ENCODE measurements at places on chromosomes 4 and X.
A peak's percentile ranks its signal among the peaks of the same experiment; 100 is the strongest.

DNA sequence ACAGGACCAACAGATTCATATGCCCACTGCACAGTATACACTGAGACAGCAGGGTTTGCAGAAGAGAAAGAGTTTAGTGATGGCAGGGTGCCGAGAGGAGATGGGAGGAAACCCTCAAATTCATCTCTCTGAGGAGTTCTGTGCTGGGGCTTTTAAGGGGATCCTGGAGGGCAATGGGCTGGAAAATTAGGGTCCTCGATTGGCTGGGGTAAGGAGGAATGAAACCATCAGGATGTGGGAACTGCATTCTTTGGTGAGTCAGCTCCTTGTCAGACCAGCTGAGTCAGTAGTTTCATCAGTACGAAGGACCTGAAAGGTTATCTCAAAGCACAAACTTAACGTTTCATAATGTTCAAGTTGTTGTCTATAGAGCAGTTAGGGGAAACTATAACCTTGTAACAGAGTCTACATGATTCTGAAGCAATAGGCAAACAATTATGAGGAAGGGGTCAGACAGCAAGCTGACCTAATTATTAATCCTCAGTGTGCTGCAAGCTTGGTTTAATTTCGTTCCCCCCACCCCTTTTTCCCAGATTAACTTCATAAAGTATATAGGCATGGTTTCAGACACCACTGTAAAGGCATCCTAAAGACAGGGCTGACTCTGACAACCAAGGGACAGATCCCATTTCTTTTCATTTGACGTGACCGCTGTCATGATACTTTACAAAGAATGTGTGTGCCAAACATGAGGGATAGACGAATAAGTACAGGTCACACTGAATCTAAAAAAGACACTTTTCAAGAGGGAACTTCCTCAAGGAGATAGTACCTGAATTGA lies 1.5 kb upstream of the MSMO1 start:
- DNase-seq: peak; percentile 83

DNA sequence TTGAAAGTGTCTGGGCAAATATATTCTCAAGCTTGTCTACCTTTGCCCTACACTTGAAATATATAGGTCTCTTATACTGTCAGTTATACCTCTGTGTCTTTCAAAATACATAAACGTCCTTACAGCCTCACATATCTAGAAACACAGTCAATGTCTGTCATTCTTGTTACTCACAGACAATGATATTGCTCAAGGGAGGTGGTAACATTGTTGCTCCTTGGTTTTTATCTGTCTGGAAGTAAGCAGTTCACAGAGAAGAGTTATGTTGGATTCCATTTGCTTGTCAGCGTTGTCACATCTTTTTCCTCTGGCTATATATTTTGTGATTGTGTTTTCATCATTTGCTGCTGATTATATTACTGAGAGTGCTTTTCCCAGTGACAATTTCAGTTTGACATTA lies 1528.9 kb downstream of the PCDH7 start:
- no peak for DNase-seq

- DNase-seq: no peak
These were observed 19.3 kb downstream of the YIPF7 start for GRCh38 chr4:44632089-44632488.

GRCh38 chr4:189305500-189305899 lies 635.2 kb upstream of the FRG1 start:
- DNase-seq: no peak

GRCh38 chr4:153212736-153213135 lies 8.5 kb downstream of the TRIM2 start:
- peak; percentile 41 for DNase-seq

DNA sequence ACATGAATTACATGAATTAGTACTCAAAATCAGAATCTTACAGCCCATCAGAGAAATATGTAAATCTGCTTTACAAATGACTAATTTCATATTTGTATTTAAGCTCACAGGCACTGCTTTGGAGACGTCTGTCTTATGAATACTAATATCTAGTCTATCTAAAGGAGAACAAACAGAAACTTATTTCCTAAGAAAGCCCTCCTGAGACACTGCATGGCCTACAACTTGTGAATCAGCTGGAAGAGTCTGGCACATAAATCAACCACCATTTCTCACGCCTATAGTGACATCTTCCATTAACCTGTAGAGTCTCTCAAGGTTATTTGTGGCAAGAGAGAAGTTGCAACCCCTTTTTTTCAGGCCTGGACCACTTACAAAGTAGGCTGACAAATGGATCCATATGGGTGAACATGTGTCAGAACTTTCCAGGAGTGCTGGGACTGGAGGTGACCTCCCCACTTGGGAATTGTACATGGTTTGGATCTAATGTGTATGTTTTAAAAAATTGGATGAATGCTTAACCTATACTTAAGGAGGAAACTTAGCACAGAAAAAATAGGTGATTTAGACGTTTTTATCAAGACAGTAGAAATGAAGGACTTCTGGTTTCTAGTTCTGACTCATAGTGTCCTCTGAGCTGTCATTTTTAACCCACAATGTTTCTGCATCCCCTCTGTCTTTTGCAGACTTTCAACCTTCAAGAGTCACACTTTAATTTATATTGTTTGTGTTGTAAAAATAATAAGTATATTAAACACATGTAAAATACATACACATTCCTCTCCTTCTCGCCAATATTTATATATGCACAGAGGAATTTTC lies 83.2 kb upstream of the ARHGAP24 start:
- DNase-seq: peak; percentile 5

DNA sequence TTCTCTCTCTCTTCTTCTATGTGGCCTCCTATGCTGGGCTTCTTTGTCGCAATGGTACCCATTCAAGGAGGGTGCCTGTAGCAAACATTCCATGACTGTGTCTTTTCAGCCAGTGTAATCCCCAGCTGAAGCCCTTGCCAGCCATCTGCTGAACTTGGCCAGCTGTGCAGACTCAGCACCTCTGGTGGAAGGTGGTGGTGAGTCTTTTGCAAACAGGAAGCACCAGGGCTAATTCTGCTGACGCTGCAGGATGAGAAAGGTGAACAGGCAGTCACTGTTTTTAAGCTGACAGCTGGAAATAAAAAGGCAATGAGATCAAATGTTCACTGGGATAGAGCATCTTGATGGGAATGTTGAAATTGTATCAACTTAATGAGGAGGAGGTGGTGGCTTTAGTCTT lies 298.7 kb upstream of the CLNK start:
- no peak for DNase-seq

DNA sequence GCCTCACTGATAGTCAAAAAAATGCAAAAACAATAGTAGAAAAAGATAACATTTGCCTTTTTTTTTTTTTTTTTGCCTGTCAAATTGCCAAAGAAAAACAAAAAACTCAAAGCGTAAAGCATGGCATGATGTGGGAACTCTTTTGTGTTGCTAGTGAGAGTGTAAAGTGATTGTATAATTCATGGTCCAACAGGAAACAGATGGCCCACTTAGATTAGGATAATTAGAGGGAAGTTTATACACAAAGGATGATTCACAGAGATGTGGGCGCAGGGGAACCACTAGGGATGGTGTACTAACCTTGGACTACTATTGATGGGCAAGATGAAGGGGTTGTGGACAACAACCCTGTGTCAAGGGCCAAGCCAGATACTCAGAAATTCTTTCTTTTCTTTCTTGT lies 16.4 kb downstream of the MCUB start:
- DNase-seq: no peak

DNA sequence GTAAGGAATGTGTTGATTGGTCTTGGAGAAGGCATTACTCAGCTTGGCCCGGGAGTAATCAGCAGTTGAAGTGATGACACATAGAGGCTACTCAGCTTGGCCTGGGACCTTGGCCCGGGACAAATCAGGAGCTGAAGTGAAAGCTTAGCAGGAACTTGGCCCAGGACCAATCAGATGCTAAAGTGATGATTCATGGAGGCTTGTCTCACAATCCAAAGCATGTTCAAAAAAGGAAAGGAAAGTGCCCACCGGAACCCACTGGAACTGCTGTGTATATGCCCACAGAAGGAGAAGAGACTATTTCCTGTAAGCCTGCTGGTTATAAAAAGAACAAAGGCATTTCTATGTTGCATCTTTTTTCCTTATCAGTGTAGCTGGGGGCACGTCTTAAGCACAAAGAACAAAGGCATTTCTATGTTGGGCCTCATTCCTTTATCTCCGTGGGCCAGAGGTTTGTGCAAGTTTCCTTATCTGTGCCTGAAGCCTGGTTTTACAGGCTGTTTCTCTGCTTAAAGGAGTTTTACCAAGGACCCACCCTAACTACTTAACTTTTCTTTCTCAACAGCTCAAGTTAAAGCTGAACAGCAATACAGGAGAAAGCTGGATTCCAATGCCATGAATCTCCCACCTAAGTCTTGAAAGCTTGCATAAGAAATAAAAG lies 1176.7 kb downstream of the NLGN4X start:
- DNase-seq: peak; percentile 83

- DNase-seq: no peak
These were observed 34.1 kb downstream of the SORCS2 start for GRCh38 chr4:7226439-7226838.

DNA sequence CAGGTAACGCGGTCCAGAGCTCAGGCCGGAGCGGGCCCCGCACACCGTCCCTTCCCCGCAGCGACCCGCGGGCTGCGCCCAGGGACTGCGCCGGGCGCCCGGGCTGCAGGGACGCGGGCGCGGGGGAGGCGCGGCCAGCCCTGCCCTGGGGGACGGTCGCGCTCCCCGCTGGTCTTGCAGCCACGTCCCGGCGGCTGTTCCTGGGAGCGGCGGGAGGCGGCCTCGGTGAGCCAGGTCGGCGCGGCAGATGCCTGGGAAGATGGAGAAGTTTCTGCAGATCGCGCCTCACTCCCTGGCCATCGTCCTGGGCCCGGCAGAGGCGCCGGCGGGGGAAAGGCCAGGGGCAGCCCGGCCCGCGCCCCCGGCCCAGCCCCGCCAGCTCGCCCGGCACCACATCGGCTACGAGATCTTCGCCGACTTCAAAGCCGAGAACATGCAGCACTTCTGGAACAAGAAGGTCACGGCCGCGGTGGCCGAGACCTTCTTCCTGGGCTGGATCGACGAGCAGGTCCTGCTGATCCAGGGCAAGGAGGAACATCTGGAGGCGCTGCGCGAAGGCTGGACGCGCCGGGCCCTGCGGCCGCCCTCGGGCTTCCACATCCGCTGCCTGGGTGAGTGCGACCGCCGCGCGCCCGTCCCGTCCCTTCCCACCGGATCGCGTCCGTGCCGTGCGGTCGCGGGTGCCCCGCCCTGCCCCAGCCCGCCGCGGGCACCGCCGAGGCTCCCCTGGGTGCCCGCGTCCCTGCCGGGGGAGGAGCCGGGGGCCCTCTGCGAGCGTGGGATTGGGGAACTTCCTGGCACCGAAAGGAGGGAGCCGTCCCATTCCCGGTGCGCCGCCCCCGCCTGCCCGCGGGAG lies 107.4 kb upstream of the STOX2 start:
- peak; percentile 14 for DNase-seq

GRCh38 chrX:40855411-40855810 lies 120.1 kb upstream of the MED14 start:
- DNase-seq: peak; percentile 35

- DNase-seq: peak; percentile 57
These were observed 2.5 kb upstream of the PLP1 start for GRCh38 chrX:103774070-103774642.

- no peak for DNase-seq
These were observed 82.3 kb downstream of the SRPX start for GRCh38 chrX:38138157-38138891.

GRCh38 chr4:154421618-154422017 lies 70.0 kb downstream of the DCHS2 start:
- no peak for DNase-seq

- no peak for DNase-seq
These were observed 92.3 kb upstream of the PSAPL1 start for GRCh38 chr4:7526929-7527535.

DNA sequence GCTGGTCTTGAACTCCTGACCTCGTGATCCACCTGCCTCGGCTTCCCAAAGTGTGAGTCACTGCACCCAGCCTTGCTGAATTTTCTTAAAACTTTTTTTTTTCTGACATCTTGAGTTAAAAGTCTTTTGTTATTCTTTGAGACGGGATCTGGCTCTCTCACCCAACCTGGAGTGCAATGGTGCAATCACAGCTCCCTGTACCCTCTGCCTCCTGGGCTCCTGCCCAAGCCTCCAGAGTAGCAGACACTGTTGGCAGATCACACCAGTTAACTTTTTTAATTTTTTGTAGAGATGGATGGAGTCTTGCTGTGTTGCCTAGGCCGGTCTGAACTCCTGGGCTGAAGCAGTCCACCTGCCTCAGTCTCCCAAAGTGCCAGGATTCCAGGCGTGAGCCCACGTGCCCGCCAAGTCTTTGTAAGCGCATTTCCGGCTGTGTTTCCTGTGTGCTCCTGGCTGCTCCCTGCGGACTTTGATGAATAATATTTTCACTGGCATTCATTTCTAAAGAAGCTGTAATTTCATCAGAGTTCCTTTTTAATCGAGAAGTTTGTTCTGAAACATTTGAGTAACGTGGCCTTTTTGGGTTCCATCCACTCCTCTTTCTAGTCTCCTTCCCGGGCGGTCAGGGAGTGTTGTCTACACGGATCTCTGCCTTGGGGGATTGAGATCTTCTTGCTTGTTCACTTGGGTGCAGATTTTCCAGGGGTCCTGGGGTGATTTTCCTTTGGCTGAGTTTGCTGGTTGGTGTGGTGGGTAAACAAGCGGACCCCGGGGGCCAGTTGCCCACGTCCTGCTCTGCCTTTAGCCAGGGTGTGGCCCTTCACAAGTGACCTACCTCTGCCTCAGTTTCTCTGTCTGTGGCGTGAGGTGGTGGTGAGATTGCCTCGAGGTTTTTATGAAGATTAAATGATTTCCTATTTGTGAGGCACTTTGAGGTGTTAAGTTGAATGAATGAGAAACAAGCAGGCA lies 44.4 kb downstream of the PCGF3 start:
- peak; percentile 53 for DNase-seq

GRCh38 chr4:95004912-95005311 lies 247.2 kb downstream of the BMPR1B start:
- no peak for DNase-seq

- no peak for DNase-seq
These were observed 12.2 kb downstream of the MAMLD1 start for GRCh38 chrX:150375243-150375770.

DNA sequence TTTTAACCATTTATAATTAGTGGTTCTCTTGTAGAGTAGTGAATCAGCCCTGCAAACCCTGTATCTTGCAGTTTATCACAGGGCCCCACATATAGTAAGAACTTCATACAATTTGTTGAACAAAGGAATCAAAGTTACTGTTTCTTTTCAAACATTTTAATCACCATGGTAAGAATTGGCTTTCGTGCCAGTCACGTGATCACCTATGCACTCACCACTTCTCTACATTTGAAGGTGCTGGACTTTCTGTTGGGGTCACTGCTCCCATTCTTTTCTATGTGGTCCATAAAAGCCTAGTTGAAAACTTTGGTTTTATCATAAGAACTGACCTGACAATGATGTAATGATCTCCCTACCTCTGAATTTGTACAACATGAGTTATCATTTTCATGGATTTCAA lies 426.4 kb upstream of the CPEB2 start:
- DNase-seq: no peak

DNA sequence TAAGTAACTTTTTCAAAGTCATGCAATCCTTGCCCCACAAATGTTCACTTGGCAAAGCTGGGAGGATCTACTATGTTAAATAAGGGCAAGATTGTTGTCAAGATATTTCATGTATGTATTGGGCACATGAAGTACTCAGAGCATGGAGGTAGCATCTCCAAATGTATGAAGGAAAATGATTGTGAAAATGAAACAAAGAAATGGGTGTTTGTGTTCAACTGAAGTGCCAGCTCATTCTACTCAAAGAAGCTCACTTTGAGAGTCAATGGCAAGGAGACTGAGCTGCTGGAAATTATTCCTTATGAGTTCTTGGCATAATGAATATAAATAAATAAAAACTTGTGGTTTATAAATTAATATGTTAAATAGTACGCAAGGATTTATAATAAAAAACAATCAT lies 124.5 kb upstream of the ARSJ start:
- no peak for DNase-seq
